T-helper 17 cell (primary cell): ENCODE measurements at places on chromosomes 3 and 15. TPM values are rescaled to one million over a fixed set of nuclear protein-coding genes. Genes with fewer than 3 reads are reported as not detected.
A peak's percentile ranks its signal among the peaks of the same experiment; 100 is the strongest.

GRCh38 chr3:140579260-140579659, 98.6 kb upstream of the TRIM42 start:
- no peak for DNase-seq

Gene TNIK
- 98.9 TPM for total RNA-seq

- no peak for DNase-seq
These were observed 74.3 kb downstream of the TJP1 start for GRCh38 chr15:29747837-29748417.

Gene C2CD4A
- 0.60 TPM for total RNA-seq

Gene CPLX3
- 0.20 TPM for total RNA-seq

GRCh38 chr3:118262800-118263402, 771.7 kb downstream of the IGSF11 start:
- no peak for DNase-seq

DNA sequence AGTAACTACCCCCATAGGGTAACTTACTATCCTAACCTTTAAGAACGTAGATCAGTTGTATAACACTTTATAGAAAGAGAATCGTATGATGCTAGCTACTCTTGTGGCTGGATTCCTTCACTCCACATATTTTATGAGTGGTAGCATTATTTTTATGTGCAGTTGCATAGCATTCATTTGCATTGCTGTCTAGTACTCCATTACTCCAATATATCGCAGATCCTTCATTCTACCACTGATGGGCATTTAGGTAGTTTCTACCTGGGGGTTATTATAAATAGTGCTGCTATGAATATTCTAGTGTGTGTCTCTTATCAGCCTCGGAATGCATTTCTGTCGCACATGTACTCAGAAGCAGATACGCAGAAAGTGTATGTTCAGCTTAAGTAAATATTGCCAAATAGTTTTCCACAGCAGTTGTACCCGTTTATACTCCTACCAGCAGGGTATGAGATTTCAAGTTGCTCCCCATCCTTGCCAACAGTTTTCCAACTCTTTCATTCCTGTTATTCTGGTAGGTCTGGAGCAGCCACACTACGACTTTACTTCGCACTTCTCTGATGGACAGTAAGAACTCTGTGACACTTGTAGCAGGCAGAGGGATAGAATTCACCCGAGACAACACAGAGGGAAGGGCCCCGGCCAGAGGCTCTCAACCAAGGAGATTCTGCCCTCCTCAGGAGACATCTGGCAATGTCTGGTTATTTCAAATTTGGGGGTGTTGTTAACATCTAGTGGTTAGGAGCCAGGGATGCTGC, 9.8 kb upstream of the VGLL4 start:
- no peak for DNase-seq

GRCh38 chr3:177334803-177335202, 137.5 kb upstream of the TBL1XR1 start:
- no peak for DNase-seq

Gene IFT80
- total RNA-seq = 24.6 TPM

- no peak for DNase-seq
These were observed 36.5 kb upstream of the IGF1R start for GRCh38 chr15:98611808-98612207.

GRCh38 chr3:44913868-44914468, 39.6 kb downstream of the TGM4 start:
- DNase-seq = peak; percentile 56
